ENCODE measurements at places on chromosomes 11 and 22.

DNA sequence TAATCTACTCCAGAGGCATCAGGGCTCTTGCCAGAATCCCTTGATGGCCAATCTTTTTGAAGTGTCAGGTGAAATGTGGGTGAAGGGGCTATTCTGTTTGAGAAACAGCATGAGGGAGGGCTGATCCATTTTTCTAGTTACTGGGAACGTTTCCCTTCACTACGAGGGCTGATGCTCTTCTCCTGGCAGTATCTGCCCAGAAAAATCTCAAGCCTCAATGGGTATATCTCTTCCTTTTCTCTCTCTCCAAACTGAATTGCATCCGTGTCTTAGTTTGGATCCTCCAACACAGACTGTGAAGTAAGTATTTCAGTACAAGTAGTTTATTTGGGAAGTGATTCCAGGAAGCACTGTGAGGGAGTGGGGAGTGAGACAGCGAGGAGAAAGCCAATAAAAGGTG lies 113.0 kb upstream of the NAV2 start:
- DNase-seq: no peak

DNA sequence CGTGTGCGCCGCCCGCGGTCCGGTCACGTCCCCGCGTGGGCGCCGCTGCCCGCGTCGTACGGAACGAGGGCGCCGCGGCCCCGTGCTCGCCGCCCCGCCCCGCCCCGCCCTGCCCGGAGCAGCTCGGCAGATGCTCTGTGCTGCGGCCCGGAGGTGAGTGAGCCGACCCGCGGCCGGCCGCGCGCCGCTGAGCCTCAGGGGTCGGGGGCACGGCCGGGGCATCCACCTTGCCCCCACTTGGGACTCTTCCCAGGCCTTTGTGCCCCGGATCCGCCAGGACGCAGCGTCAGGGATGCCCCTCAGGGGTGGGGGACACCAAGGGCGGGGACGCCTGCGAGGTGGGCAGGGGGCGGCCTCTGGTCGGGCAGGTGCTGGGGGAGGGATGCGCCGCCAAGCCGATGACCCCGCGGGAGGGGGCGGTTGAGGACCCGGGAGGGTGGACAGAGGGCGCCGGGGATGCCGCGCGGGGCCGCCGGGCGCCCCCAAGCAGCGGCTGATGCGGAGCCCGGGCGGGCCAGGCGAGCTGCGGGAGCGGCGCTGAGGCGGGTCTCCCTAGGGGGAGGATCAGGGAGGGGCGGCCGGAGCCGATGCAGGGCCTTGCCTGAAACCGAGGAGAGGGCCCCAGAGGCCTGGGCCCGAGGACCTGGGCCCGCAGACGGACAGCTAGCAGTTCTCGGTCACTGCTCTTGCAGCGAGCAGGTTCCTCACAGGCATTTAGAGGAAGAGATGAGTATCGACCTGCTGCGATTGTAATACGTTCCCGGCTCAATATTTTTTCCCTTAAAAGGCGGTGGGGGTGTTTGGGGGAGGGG lies at the start of gene GNAZ:
TSS of gene GNAZ (plus strand) at position 102 of the 812 bp plus-strand sequence. CDS start 25,177 bp downstream, outside the sequence.
- peak; percentile 22 for DNase-seq

- DNase-seq: no peak
Measured at GRCh38 chr11:5938603-5938965, 3.5 kb upstream of the OR56A3 start.

DNA sequence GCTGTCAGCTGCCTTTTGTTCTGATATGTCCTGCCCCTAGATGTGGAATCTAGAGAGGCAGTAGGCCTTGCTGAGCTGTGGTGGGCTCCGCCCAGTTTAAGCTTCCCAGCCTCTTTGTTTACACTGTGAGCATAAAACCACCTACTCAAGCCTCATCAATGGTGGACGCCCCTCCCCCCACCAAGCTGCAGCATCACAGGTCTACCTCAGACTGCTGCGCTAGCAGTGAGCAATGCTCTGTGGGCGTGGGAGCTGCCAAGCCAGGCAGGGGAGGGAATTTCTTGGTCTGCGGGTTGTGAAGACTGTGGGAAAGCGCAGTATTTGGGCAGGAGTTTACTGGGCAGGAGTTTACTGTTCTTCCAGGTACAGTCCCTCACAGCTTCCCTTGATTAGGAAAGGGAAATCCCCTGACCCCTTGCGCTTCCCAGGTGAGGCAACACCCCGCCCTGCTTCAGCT lies 98.5 kb downstream of the SMCO4 start:
- DNase-seq: peak; percentile 75

DNA sequence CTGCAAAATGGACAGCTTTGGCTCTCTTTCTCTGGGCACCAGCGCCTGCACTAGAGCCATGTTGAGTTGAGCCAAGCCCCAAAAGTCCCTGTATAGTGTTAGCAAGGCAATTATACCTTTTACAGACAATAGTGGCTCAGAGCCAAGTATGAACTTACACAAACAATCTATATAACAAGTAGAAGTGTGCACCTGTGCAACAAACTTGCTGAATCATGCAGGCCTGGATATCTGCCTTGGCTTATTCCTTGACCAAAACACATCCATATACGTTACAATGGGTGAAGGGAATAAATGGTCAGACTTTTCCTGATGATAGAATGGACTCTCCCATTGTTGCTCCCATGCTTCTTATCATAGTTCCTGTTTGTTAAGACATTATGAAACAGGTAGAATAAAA lies 3.8 kb upstream of the OR52I2 start:
- no peak for DNase-seq

GRCh38 chr22:31229402-31230079 lies 17.4 kb downstream of the LIMK2 start:
- DNase-seq: no peak

Measured in NCI-H1436 (cell line).